ENCODE measurements at places on chromosomes 5 and 9.

GRCh38 chr5:172849606-172850453, 15.8 kb downstream of the ERGIC1 start:
- DNase-seq, result no peak

GRCh38 chr5:14842117-14842516, 29.5 kb downstream of the ANKH start:
- DNase-seq, result no peak

DNA sequence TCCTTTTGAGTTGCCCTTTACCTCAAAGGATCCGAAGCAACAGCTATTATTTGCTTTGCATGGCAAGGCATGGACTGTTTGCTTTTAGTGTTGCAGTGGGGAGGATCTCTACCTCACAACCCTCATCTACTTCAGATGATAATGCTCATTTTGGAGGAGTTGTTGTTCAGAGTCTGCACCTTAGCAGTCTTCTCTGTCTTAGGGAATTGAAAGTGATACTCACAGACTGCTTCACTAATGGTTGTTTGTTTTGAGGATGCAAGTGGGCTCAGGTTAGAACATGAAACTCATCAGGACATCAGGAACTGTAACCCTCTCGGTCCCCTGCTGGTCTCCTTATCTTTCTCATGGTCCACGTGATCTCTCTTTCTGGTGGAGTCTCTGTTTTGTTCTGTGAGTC, 172.9 kb upstream of the ANKH start:
- no peak for DNase-seq

DNA sequence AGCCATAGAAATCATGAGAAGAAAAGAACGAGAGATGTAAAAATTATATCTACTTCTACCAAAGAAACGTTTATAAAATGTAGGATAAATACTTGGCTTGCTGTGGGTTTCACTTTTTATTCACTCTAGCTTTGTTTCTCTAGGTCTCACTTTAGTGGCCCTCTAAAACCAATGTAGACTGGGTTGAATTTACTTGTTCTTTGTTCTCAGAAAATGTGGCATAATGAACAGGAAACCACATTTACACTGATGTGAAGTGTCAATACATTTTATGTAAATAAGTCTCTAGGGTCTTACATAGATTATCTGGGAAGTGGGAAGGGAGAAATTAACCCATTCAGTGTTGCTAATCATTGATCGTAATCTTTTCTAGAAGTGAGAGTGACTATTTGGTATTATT, 58.9 kb downstream of the PLPPR1 start:
- no peak for DNase-seq

GRCh38 chr5:10648806-10649665, 85.2 kb downstream of the ANKRD33B start:
- no peak for DNase-seq

GRCh38 chr5:40570408-40571129, 109.1 kb upstream of the PTGER4 start:
- DNase-seq, result no peak

DNA sequence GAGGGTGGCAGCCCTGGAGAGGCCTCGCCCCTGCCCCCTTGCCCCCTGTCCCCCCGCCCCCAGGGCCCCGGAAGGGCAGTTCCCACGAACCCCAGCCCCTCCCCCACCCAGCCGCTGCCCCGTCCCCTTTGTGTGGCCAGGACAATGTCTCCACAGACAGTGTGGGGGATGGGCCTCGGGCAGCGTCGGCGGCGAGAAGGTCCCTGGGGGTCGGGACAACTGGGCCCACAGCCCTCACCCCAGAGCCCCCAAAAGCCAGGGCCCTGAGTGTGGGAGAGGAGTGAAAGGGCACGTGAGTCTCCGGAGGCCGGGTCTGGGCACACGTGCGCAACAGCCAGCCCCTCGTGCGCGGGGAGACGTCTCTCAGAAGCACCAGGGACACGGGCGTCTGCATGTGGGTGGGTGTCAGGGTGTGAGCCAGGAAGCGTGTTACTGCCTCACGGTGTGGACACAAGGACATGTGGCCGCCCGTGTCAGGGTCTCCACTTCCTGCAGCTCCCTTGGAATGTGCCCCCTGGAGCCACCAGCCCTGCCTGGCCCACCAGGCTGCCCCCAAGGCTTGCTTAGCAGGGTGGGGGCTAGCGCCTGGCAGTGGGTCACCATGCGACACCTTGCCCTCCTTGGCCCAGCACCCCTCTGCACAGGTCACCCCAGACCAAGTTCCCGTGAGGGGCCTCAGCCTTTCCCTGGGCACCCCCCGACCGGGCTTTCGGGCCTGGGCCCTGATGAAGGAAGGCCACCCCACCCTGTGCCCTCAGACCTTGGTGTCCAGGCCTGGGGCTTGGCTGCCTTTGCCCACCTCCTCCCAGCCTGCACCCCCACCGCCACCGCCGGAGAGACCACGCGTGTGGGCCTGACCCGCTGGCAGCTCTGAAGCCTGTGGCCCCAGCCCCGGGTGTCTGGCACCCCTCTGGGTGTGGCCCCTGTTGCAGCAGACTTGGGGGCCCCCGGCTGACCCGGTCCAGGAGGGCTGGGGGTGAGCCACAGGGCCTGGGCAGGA, 12.8 kb upstream of the NRARP start:
- no peak for DNase-seq

DNA sequence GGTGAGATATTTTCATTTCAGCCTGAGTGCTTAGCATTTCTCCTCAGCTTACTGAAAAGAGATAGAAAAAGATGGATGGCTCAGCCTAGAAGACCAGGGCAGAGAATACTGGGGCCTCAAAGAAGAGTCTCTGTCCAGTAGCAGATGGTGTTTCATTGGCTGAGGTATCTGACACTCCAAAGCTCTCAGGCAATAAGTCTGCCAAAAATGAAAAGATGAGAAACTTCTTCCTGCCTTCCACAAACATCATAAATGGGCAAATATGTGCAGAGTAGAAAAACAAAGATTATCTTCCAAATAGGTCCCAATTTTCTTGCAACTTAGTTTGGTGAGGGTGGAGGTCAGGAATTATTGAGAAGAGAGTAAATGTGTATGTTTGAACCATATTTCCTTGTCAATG, 87.4 kb upstream of the ICE1 start:
- DNase-seq, result no peak

Measured in CD4-positive, alpha-beta T cell treated with Interleukin-17A for 1 hour (primary cell).